ENCODE measurements at places on chromosomes 4 and X. TPM values are rescaled to one million over a fixed set of nuclear protein-coding genes. Genes with fewer than 3 reads are reported as not detected.

The HMX1 gene
- not detected for total RNA-seq

The PNMA5 gene
- total RNA-seq: not detected

The MGAT4D gene
- not detected for total RNA-seq

DNA sequence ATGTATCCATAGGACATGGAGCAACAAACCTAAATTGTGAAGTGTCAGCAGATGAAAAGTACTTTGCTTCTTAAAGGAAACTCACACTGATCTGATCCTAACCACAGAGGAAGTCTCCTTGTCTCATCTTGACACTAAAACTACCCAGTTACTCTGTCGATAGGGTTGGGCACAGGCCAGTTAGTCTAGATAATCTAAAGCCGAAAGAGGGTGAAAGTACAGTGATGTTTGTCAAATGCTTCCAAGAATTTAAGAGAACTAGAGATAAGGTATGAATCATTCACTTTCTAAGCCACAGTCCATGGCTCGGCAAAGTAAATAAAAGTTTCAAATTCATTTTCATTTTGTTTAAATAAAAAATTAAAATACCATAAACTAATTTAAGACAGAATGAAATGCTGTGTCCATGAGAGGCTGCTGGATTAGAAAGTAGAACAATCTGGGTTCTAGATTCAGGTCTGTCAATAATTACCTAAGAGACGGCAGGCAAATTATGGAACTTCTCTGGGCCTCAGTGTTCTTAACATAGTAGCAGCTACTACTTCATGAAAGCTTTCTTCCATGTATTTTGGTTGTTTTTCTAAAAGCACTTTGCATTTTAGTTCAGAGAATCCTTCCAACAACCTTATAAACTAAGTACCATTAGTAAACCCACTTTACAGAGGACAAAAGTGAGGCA, 176.7 kb downstream of the LDB2 start:
- peak; percentile 71 for DNase-seq

DNA sequence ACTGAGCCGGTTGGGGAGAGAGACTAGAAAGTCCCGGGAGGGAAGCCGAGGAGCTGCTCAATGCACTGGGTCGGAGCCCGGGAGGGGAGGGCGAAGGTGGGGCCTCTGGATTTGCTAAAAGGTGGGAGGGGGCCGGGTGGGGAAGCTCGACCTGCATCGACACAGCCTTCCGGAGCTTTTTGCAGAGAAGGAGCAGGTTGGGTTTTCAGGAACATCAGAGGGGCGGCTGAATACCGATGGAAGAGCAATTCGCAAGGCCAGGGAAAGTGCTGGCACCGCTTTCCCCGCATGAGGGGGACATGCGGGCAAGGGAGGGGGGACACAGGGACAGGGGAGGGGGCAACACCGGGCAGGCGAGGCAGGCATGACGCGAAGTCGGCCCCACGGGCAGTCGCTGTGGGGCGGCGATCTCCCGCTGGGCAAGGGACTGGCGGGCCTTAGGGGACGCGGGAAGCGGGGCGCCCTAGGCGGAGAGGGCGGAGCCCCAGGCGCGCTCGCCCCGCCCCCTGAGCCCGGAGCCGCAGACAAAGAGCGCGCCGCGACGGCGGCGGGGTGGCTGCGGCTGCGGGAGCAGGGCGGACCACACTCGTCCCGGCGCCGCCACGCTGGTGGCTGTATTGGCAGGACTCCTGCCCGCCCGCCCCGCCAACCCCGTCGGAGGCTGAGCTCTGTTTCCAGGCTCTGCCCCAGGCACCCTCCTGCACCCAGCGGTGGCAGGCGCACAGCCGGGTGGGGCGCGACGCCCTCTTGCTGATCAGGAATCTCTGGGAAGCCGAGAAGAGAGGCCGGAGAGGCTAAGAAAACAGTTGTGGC, 11.6 kb downstream of the PDZD4 start:
- DNase-seq: peak; percentile 90

DNA sequence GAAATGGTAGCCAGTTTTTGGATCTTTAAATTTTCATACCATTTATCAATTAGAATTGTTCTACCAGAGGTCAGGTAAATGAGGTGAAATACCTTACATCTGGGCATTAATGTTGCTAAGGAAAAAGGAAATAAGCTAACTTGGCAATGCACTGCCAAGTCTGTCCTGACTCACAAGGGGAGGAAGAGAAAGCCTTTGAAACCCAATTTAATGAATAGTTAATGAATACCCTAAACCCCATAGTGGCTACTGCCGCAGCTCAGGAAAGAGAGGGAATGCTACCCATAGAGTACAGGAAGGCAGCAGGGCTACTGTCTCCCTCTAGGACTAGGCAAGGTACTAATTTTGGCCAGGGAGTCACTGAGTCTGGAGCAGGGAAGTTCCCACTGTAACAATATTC, 16.8 kb upstream of the DHX15 start:
- DNase-seq: no peak

The GPC3 gene
- not detected for total RNA-seq

The VCX2 gene
- not detected for total RNA-seq

- no peak for DNase-seq
Measured at GRCh38 chr4:36189511-36190226, 54.6 kb downstream of the ARAP2 start.

The ARHGEF6 gene
- 17.4 TPM for total RNA-seq

DNA sequence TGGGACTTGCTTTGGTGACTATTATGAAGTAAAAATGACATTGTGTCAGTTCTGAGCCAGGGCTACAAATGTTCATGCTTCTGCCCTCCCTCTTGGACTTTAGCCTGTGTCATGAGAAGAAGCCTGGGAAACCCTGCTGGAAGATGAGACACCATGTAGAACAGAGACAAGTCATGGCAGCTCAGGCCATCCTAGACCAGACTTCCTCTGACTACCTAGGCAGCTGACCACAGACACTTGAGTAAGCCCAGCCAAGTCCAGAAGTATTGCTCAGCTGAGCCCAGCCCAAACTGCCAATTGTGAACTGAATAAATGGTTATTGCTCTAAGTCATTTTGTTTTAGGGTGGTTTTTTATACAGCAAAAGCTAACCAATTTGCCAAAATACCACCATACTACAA, 467.6 kb upstream of the CNKSR2 start:
- DNase-seq: peak; percentile 14

DNA sequence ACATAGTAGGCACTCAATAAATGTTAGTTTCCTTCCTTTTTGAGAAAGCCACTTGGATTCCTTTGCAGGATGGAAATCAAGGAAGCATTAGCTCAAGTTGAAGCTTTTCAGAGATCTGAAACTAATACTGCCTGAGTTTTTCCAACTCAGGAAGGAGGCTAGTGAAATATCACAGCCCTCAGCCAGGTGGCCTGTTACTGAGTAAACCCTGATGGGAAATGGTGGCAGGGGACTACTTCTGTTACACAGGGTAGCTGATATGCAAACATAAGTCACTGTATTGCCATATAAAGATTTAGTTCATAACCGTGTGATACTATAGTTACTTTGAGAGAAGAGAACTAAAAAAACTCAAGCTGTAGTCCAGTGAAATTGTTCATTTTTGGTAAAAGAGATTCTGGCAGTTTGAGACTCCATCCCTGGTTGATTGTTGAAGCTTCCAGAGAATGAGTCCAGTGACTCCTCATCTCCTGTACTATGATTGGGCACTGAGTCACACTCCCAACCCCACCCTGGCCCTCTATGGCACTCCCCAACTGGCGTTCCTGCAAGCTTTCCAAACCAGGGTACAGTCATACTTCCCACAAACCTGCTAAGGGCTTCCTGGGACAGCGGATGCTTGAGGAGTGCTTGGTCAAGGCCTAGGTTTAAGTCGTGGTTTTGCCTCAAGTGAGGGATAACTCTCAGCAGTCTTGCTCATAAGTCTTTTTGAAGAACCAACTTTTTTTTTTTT, 81.8 kb downstream of the MID1IP1 start:
- peak; percentile 81 for DNase-seq

DNA sequence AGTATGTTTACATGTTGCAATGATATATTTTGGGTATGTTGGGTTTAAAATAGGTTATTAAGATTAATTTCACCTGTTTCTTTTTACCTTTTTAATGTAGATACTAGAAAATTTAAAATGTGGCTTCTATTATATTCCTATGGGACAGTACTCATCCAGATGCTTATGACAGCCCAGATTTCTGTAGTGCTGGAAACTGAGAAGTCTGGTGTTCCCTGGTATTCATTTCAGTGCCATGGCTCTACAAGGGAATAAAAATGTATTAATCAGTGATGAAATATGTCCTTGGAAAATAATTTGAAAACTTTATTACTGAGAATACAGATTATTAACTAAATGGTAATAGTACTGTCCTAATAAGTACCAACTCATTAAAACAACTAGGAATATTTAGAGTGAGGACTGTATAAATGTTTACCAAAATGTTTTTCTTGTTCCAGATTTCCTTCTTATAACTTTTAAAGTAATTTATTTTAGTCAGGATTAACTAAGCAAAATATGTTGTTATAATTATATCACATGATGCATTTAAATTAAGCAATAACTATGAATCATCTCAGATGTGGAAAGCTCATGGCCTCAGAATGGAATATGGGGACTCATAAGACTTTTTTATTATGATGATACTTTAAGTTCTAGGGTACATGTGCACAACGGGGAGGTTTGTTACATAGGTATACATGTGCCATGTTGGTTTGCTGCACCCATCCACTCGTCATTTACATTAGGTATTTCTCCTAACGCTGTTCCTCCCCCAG, 25.3 kb downstream of the ARHGAP24 start:
- no peak for DNase-seq

DNA sequence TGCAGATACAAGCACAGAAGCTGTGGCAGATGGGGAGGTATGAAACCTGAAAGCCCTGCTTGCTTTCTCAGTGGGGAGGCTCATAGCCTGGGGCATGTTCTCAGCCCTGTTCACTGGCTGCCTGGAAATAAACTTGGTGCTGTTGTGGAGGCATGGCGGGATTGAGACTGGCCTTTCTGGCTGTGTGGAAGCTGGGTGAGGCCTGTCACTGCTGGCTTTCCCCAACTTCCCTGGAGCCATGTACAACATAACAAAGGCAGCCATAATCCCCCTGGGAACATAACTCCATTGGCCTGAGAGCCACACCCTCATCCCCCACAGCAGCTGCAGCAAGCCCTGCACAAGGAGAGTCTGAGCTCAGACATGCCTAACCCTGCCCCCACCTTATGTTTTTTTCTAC, 237.7 kb upstream of the TLL1 start:
- DNase-seq: no peak

- DNase-seq: no peak
Measured at GRCh38 chr4:26127851-26128337, 192.9 kb upstream of the RBPJ start.

The TLL1 gene
- 0.36 TPM for total RNA-seq

The STPG2 gene
- total RNA-seq: 0.29 TPM

- no peak for DNase-seq
Measured at GRCh38 chr4:101528526-101528925, 181.2 kb upstream of the PPP3CA start.

DNA sequence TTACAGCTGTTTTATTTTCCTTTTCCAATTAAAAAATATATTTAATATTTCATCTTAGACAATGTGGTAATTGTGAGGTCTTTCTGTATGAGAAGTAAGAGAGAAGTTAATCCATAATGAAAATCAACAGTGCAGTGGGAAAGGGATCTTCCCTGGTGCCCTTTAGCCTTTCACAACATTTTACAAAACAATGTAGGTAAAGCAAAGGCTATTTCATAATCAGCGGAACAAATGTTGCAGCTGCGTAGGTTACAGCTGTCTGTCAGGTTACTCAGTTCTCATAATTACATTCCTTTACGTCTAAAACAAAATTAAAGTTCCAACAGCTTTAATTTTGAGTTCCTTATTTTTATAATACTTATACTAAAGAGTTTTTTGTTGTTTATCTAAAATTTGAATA, 22.8 kb upstream of the VCX3A start:
- DNase-seq: no peak

The FGB gene
- not detected for total RNA-seq

DNA sequence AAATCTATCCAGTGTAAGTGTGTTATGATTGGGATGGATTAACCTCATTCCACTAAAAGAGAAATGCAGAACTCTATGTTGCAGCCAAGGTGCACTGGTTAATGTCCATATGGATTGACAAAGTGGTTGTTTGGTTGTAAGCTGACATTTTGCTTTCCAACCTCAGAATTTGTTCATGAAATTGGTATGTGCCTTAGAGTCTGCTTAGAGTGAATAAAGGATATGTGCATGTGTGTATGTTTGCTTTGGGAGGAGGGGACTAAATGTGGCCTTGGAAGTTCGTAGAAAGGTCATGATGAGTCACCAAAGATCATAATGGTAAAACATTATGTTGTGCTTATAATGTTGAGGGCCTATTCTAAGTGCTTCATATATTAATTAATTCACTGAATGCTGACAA, 44.1 kb upstream of the MBNL3 start:
- no peak for DNase-seq

GRCh38 chr4:154989511-154989910, 208.4 kb downstream of the RBM46 start:
- no peak for DNase-seq

GRCh38 chr4:38832624-38833528, 23.7 kb downstream of the TLR6 start:
- peak; percentile 42 for DNase-seq

GRCh38 chr4:84495794-84496261, 3.3 kb downstream of the NKX6-1 start:
- peak; percentile 72 for DNase-seq

GRCh38 chr4:108355186-108355901, 186.6 kb upstream of the LEF1 start:
- no peak for DNase-seq

The FHIP1A gene
- total RNA-seq: 4.4 TPM

- peak; percentile 48 for DNase-seq
Measured at GRCh38 chr4:647481-647880, 22.1 kb downstream of the PDE6B start.

- DNase-seq: no peak
Measured at GRCh38 chr4:10730590-10730989, 46.0 kb upstream of the CLNK start.
